Activated naive CD8-positive, alpha-beta T cell treated with anti-CD3 and anti-CD28 coated beads, Interleukin-2, amount 50 U/mL, for 24 hours (primary cell): ENCODE measurements at places on chromosomes 7 and 10.

- no peak for DNase-seq
Measured at GRCh38 chr10:50431791-50432190, 180.5 kb upstream of the ASAH2 start.

GRCh38 chr7:24866004-24866615, 108.8 kb upstream of the GSDME start:
- peak; percentile 33 for DNase-seq

GRCh38 chr10:95133997-95134396, 60.0 kb upstream of the ACSM6 start:
- DNase-seq = no peak

DNA sequence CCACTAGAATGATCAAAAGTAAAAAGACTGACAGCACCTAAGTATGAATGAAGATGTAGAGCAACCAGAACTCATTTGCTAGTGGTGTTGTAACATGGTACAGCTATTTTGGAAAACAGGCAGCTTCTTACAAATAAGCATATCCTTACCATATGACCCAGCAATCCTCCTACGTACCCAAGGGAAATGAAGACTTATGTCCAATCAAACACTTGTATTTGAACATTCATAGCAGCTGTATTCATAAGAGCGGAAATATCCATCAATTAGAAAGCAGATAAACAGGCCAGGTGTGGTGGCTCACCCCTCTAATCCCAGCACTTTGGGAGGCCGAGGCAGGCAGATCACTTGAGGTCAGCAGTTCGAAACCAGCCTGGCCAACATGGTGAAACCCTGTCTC, 53.0 kb downstream of the KLRG2 start:
- DNase-seq = no peak

GRCh38 chr10:82440775-82441174, 565.8 kb downstream of the NRG3 start:
- no peak for DNase-seq

- no peak for DNase-seq
Measured at GRCh38 chr10:35940141-35941041, 298.3 kb upstream of the FZD8 start.

GRCh38 chr10:28569506-28570159, 36.7 kb downstream of the WAC start:
- DNase-seq = no peak

DNA sequence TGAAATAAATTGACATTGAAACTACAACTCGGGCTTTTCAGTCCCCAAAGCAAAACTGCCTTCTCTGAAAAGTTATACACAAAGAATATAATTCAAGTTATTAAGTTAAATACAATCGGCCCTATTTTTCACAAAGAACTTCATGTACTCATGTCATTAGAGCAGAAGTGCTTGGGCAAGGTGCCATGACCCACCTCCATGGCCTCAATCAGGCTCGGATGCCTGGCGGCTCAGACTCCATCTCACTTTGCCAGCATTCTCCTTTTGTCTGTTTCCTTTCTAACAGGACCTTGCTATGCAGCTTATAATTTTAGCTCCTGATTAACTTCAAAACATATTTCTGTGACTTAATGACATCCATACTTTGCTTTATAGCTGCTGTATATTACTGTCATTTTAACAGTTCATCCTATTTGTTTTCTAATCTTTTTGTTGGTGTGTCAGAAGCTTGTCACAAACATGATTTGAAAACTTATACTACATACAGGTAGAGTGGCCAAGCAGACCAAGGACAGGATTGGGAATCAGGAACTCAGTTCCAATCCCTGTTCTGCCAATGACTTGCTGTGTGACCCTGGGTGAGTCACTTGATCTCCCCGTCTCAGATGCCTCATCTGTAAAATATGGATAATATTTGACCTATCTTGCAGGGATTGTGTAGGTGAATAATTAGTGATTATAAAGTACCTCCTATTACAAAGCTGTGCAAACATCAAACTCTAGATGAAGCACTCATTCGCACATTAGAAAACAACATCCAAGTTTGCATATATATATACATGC, 60.8 kb upstream of the ITGA8 start:
- DNase-seq = no peak

DNA sequence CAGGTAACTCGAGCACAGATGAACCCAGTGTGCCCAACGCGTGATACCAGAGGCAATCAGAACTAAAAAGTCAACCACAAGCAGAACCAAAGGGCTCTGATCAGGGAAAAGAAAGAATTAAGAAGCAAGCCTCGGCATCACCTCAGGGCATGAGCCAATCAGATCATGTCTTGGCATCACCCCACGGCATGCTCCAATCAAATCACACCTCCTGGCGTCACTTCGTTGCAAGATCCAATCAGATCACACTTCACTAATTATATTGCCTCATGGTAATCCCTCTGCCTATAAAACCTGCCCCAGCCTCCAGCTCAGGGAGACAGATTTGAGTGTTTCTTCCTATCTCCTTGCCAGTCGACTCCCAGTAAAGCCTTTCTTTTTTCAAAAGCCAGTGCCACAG, 46.8 kb downstream of the TYW1B start:
- no peak for DNase-seq

- DNase-seq = no peak
Measured at GRCh38 chr7:154975984-154976383, 26.9 kb downstream of the PAXIP1 start.

- no peak for DNase-seq
Measured at GRCh38 chr10:3623746-3624145, 161.3 kb downstream of the KLF6 start.

- no peak for DNase-seq
Measured at GRCh38 chr7:45159296-45159695, 1.7 kb downstream of the RAMP3 start.

GRCh38 chr7:43653466-43653865, 70.6 kb downstream of the STK17A start:
- DNase-seq = no peak

DNA sequence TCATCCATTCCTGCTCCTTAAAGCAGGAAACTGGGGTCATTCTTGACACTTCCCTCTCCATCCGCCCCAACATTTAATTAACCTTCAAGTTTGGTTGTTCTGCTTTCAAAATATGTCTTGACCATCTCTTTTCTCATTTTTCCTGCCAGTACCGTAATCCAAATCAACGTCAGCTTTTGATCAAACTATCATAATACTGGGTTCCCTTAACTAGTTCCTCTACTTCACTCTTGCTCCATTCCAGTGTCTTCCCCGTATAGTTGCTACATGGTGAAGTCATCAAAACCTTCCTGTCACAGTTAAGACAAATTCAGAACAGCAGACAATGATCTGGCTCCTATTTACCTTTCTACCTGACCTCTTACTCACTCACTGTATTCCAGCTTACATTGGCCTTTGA, 6.6 kb upstream of the KLF14 start:
- DNase-seq = no peak

GRCh38 chr7:155468785-155469148, 10.8 kb downstream of the EN2 start:
- no peak for DNase-seq

DNA sequence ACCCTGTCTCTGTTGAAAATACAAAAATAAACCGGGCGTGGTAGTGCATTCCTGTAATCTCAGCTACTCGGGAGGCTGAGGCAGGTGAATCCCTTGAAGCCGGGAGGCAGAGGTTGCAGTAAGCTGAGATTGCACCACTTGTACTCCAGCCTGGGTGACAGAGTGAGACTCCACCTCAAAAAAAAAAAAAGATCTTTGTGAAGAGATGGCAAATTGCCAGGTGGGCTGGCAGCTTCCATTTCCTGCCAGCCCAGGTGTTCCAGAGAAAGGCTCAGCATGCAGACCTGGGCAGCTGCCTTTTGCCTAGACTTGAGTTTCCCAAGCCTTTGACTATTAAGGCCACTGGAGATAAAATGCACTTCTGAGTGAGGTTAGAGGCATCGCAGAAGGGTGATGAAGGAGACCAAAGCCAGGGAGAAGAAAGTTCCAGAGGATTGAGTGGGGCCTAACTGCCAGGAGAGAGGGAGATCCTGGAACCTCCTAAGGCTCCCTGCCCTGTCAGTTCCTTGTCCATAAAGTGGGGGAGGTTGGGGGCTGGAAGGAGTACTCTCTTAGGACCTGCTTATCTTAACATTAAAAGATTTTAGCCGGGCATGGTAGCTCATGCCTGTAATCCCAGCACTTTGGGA, 10.0 kb upstream of the DDIT4 start:
- DNase-seq = no peak
